Left renal cortex interstitium (tissue), 4 donors: ENCODE measurements at places on chromosomes 16 and 17. TPM values are rescaled to one million over a fixed set of nuclear protein-coding genes. Genes with fewer than 3 reads are reported as not detected.

DNA sequence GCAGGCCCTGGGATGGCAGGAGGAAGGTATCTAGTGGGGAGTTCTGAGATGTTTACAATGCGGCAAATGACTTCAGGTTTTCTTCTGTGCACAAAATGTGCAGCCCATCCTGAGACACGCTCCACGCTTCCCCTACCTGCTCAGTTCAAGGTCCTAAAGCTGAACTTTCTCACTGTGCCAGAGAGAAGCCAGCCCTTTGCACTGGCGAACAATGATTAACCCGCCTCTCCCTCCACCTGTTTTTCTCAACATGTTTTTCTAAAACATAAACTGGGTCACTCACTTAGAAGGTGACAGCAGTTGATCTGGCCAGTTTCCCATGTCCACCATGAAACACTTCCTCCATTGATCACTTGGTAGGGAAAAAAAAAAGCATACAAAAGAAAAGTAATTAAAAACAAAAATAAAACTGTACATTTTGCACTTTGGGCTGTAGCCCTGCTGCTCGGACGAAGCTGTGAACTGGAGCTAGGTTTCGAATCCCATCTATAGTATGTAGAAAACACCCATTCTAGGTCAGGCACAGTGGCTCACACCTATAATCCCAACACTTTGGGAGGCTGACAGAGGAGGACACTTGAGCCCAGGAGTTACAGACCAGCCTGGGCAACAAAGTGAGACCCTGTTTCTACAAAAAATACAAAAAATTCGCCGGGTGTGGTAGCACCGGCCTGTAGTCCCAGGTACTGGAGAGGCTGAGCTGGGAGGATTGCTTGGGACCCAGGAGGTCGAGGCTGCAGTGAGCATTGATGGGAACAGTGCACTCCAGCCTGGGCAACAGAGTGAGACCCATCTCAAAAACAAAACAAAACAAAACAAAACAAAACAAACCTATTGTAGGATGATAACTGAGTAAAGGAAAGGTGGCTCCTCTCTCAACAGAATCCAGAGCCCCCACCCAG, 6.1 kb upstream of the G6PC1 start:
- DNase-seq = no peak

GRCh38 chr17:944266-944826, 35.2 kb downstream of the NXN start:
- DNase-seq = no peak

DNA sequence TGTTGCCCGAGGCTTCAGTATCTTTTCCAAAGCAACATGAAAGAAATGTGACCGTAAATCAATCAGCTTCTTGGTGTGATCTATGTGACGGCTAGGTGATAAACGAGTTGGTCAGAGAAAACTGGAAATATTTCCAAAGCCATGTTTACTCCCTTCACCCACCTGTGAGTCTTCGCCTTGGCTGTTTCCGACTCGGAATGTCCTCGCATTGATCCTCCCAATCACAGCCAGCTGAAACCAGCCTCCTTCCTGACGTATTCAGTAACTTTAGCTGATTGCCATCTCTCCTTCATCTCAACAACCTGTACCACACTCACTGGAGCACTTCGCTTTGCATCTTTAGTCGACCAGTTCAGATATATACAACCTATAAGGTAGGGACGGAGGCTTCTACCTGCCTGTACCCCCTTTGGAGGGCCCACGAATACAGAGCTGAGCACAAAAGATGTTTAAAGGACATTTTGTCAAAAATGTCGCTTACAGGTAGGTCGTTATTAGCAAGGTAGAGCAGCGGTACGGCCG, 705 bp downstream of the KRABD2 start:
- DNase-seq = peak; percentile 50

Gene IGSF6
- polyA plus RNA-seq = 2.1 TPM

- no peak for DNase-seq
These were observed 40.9 kb downstream of the SMARCE1 start for GRCh38 chr17:40606548-40607353.

DNA sequence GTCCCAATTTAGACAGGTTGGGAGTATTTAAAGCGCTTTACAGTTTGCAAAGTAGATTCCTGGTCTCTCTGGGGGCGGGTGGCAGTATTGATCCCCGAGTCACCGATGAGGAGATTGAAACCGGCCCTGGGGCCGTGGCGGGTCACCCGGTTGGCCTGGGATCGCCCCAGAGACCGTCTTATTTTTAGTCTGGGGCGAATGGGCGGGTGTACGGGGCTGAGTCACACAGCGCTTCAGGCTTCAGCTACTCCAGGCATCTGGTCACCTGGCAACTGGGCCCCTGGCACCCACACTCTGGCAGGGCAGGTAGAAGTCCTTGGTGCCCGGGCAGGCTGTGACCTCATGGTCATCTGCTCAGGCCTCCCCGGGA, 669 bp downstream of the MIEF2 start:
- DNase-seq = no peak

DNA sequence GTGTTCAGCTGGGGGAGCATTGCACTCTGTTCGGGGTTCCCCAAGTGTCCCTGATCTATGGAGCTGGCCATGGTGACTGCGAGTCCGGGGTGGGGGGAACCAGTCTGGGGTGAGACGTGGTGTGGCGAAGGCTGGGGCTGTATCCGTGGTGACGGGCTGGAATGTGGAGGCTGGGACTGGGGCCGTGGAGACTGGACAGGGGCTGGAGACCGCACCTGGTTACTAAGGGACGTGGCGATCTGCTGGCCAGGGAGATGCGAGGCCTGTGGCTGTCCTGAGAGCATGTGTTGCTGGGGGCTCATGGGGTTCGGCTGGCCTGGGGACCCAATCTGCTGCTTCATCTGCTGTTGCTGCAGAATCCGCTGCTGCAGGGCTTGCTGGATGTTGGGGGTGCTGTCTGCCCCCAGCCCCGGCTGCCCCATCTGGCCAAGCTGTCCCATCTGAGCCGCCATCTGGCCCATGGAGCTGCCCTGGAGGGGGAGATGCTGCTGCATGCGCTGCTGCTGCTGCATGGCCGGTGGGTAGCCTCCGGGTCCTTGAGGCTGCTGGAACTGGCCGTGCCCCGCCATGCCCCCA, 10.6 kb upstream of the TRAP1 start:
- no peak for DNase-seq

DNA sequence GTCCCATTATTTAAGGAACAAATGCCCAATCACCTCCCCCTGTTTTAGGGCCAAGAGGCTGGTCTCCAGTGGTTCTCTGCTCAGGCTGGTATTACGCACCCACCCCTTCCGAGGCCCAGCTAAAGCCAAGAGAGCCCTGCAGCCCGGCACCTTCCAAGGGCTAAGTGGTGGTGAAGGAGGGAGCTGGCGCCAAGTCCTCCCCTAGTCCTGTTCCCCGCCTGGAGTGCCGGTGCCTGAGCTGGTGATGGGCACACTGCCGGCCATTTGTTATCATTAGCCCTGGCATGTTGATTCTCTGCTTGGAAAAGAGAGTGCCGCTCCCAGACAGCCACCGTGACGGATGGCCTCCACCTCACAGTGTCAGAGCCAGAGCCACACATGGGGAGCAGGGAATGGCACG, 31.9 kb downstream of the GRIN2C start:
- no peak for DNase-seq

GRCh38 chr17:12097326-12097725, 76.6 kb downstream of the MAP2K4 start:
- no peak for DNase-seq

DNA sequence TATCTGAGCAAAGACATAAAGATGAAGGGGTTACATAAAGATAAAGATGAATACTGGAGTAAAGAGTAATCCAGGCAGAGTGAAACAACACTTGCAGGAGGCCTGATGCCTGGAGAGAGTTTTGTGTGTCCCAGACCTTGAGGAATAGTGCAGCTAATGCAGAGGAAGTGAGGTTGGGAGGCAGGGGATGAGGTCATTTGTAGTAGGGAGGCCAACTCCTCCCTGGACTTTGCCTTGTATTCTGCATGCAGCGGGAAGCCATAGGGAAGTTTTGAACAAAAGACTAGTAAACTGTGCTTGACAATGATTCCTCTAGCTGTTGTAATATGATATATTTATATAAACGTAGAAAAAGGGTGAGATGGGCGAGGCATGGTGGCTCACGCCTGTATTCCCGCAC, 356.6 kb downstream of the KCNJ2 start:
- DNase-seq = no peak

DNA sequence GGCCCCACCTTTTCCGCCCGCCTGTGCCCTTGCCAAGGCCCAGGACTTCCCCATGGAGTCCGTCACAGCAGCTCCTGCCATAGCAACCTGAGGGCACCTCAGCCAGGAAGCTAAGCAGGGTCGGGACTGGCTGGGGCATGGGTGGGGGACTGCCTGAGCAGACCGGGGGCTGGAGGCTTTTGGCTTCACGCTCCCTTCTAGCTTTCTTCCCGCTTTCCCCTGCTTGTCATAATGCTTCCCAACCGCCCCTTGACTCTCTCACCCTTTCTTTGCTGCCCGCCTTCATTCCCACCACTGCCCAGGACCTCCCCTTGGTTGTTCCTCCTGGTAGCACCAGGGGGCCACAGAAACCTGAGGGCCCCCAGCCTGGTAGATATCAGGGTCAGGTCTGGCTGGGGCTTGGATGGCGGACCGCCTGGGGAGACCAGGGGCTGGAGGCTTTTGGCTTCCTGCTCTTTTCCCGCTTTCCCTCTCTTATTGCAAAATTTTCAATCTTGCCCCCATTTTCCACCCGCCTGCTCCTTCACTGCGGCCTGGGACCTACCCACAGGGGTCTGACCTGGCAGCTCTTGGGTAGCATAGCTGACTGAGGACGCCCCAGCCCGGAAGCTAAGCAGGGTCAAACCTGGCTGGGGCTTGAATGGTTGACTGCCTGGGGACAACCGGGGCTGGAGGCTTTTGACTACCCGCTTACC, 2287.7 kb downstream of the TP53TG3F start:
- no peak for DNase-seq

- no peak for DNase-seq
These were observed 16.2 kb upstream of the HNF1B start for GRCh38 chr17:37761059-37761458.

GRCh38 chr17:39665642-39666224, 584 bp downstream of the TCAP start:
- DNase-seq = no peak
